ENCODE measurements at places on chromosomes 16 and 17.

GRCh38 chr16:21338537-21339268, 60.6 kb upstream of the CRYM start:
- no peak for DNase-seq

GRCh38 chr16:1398351-1398750, 16.2 kb downstream of the UNKL start:
- no peak for DNase-seq

GRCh38 chr17:74276051-74276476, 2.0 kb downstream of the DNAI2 start:
- no peak for DNase-seq

DNA sequence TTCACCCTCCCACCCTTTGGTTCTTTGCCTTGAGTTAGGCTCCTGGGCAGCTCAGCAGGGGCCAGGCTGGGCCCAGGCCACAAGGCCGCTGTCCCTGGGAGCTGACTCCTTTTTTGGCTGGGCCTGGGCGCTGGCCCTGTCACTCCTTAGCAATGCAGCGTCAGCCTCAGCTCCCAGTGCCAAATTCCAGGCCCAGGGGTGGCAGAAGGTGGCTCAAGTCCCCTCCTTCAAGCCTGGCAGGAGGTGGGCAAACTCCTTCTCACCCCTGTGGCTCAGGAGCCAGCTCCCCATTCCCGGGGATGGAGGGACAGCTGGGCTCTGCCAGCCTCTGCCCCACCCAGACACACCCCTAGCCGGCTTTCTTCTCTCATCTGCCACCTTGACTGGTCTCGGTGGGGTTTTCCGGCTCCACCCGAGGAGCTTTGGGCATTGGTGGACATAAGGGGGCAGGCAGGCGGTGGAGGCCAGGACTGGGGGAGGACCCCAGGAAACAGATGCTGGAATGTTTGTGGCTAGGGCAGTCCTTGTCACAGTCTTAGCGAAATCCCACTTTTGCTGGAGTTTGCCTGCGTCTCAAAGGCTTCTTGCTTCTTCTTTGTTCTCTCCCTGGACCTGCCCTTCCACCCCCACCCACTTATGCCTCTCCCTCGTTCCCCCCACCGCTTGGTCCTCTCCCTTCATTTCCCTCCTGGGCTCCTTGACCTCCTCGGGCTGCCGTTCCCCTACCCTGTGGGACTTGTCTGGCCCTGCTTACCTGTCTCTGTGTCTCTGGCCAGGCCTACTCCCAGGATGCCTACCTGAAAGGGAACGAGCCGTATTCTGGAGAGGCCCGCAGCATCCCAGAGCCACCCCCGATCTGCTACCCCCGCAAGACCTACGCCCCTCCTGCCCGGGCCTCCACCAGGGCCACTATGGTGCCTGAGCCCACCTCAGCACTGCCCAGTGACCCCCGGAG, 37.4 kb downstream of the ARHGAP23 start:
- no peak for DNase-seq

DNA sequence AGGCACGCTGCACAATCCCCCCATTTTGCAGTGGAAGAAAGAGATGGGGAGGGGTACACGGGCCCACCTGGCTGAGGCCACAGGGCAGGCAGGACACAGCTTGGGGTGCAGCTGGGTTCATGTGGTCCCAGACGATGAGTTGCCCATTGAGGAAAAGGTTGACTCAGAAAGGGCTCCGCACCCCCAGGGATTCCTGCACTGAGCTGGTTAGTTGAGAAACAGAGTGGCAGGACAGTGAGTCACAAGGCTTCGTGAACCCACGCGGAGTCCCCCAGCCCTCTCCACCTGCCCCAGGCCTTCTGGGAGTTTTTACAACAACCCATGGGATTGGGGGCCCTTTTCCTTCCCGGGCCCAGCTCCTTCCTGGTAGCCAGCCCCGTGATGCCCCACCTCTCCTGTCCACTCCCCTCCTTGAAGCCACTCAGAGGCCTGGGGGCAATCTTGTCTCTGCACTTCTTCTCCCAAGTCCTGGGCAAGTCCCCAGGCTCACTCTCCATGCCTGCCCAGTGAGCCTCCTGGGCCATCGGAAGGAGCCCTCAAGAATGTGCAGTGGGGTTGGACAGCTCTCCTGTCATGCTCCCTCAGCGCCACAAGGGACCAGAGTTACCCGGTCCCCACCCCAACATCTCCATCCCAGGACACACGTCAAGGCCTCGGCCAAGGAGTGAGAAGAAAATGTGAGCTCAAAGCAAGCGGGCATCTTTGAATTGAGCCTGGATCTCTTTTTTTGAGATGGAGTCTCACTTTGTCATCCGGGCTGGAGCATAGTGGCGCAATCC, 251.2 kb downstream of the PARN start:
- DNase-seq = no peak

DNA sequence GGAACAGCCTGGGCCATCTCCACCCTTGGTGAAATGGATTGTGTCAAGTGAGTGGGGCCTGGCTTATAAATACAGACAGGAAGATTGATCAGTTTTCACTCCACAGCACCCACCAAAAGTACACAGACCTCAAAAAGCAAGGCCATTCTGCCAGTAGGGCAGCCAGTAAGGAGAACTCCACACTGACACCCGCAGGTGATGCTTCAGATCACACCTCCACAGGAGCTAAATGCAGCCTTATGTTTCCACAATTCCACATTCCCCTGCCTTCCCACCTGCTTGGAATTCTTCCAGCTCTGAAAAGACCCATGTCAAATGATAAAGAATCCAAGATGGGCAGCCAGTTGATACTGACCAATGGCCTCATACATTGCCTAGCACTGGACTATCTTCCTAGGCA, 191.1 kb downstream of the ZFHX3 start:
- DNase-seq = no peak

- DNase-seq = no peak
Observed at GRCh38 chr17:27469256-27469655, 13.0 kb downstream of the KSR1 start.

GRCh38 chr16:15054357-15055140, 1.3 kb downstream of the NTAN1 start:
- no peak for DNase-seq

Data from liver (tissue), 10 donors.